ENCODE measurements at places on chromosomes 11 and 22.

DNA sequence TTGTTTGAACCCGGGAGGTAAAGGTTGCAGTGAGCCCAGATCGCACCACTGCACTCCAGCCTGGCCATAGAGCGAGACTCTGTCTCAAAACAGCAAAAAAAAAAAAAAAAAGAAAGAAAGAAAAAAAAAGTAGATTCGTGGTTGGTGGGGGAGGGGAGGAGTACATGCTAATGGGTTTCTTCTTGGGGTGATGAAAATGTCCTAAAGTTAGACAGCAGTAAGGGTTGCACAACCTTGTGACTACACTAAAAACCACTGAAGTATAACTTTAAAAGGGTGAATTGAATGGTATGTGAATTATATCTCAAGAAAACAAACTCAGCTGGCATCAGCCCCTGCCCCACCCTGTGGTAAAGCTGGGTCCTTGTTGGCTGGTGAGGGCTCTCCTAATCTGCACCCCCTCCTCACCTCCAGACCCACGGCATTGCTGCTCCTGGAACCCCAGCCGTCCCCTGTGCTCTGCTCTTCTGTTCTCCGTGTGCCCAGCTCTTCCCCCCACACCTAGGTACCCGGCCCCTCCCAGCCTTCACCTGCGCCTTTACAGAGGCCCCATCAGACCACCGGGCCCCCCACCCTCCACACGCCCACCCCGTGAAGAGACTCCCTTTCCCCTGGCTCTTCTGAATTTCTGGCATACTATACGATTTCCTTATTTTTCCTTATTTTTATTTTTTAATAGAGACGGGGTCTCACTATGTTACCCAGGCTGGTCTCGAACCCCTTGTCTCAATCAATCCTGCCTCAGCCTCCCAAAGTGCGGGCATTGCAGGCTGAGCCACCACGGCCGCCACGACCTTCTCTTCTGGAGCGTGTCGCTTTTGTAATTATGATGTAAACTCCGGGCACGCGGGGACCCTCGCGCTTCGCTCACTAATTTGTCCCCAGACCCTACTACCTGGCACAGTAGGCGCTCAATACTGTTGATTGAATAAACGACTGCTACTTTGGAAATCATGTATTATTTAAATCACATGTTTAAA, 924 bp upstream of the FADD start:
- peaks cover 40% of the 10 kb centered on the region for H3K4me1 ChIP-seq
- peaks cover 23% of the 10 kb centered on the region for H3K36me3 ChIP-seq
- ATAC-seq, result no peak
- peak overlapping the region; percentile 91 for H3K27ac ChIP-seq
- no peaks in the 10 kb centered on the region for H3K27me3 ChIP-seq

GRCh38 chr11:34926101-34926830, 9.8 kb downstream of the PDHX start:
- ATAC-seq, result no peak
- H3K4me3 ChIP-seq, result no peak overlapping the region
- H3K27ac ChIP-seq, result no peak overlapping the region
- H3K36me3 ChIP-seq, result peaks cover 6% of the 10 kb centered on the region
- H3K27me3 ChIP-seq, result no peaks in the 10 kb centered on the region

DNA sequence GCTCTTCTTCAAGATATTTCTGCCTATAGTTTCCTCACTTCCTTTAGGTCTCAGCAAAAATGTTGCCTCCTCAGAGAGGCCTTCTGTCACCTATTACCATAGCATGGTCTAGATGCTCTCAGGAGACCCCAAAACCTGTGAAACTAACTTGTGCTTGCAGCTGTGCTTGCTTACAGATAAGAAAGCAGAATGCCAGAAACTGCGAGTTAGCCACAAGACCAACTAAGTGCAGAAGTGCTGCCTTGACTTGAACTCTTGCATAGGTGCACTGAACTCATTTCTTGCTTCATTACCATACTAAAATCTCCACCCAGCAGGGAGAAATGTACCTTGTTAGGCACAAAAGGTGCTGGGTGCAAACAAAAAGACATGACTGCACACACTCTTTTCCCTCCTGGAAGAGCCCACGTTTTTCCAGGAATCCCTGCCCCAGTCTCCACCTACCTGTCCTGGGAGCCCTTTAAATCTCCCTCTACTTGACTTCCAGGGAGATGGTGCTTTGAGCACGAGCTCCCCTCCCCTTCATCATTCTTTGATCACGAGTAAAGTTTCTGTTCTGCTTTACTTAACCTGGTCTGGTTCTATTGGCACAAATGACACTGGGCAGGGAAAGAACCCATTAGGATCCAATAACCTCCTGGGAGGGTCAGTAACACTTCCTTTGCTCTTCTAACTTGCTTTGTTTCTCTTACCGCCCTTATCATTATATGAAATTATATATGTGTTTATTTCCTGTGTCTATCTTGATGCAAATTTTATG, 137.7 kb upstream of the DDI1 start:
- H3K4me3 ChIP-seq, result no peak overlapping the region
- H3K36me3 ChIP-seq, result no peaks in the 10 kb centered on the region
- peak; percentile 74 for ATAC-seq
- peak overlapping the region; percentile 2 for H3K27ac ChIP-seq
- peaks cover 29% of the 10 kb centered on the region for H3K4me1 ChIP-seq

DNA sequence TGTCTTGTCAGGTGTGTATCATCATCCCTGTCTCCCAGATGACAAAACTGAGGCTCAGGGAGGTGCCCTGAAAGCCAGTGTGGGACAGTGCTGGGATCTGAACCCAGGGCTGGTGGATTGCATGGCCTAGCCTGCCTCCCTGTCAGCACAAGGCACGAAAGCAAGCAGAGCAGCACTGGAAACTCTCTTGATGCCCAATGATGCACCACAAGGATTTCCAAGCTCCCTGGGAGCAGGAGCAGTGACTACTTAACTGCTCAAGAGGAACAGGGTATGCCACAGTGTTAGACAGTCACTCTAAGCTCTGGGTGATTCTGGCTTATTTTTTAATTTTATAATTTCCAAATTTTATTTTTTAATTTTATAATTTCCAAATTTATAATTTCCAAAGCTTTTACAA, 9.0 kb downstream of the ZC3H7B start:
- no peak for ATAC-seq
- H3K27me3 ChIP-seq, result no peaks in the 10 kb centered on the region
- H3K36me3 ChIP-seq, result peaks cover 32% of the 10 kb centered on the region
- no peak overlapping the region for H3K4me3 ChIP-seq
- no peak overlapping the region for H3K27ac ChIP-seq

- H3K4me1 ChIP-seq, result peaks cover 16% of the 10 kb centered on the region
- no peak overlapping the region for H3K27ac ChIP-seq
- no peak overlapping the region for H3K4me3 ChIP-seq
- H3K27me3 ChIP-seq, result peaks cover 27% of the 10 kb centered on the region
Measured at GRCh38 chr11:69512790-69513189, 31.3 kb downstream of the LINC01488 start.

DNA sequence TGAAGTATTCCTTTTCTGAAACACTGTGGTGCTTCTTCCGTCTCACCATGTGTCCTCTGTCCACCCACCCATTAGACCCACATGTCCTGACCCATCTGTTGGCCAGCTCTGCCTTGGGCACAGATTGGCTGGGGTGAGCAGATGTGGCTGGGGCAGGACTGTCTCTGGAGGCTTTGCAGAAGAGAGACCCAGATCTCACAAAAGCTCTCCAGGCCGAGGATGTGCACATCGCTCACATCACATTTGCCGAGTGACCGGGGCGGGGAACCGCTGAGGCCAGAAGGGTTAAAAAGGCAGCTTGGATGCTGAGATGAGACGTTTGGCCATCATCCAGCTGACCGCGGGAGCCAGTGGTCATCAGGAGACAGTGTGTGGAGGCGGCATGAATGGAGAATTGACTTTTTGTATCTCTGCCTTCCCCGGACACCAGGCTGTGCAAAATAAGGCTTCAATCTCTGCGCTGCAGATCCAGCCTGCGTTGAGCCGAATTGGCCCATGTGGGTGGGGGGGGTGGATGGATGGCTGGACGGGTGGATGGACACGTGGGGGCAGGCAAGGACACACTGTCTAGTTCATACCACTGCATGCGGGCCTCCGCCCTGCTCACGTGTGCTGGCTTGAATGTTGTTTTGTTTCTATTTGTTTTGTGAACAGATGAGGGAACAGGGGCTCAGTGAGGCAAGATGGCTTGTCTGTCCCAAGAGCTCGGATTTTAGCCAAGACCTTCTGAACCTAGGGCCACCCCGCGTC, 6.1 kb downstream of the IFITM10 start:
- H3K36me3 ChIP-seq, result no peaks in the 10 kb centered on the region
- no peak overlapping the region for H3K4me3 ChIP-seq
- H3K4me1 ChIP-seq, result peaks cover 6% of the 10 kb centered on the region
- H3K27ac ChIP-seq, result no peak overlapping the region
- no peak for ATAC-seq

GRCh38 chr11:120722524-120722923, 211.0 kb downstream of the GRIK4 start:
- H3K27me3 ChIP-seq, result peaks cover 20% of the 10 kb centered on the region
- no peak overlapping the region for H3K27ac ChIP-seq
- H3K4me3 ChIP-seq, result no peak overlapping the region
- ATAC-seq, result no peak
- H3K4me1 ChIP-seq, result no peaks in the 10 kb centered on the region

DNA sequence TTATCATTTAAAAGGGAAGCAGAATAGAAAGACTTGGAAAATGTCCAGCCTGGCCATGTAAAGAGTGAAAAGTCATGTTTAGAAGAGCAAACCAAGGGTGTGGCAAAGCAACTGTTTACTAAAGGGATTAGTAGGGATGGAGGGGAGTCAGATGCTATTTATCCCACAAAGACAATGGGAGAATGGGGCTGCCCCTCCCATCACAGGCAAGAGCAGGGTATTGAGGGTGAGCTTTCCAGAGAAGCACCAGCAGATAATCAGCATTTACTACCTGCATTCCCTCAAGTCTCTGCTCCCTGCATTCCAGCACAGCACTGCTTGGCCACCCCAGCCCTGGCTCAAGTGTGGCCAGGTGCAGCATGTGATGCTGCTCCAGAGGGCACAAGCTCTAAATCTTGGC, 18.5 kb upstream of the QSER1 start:
- no peaks in the 10 kb centered on the region for H3K36me3 ChIP-seq
- H3K4me1 ChIP-seq, result no peaks in the 10 kb centered on the region
- ATAC-seq, result peak; percentile 31
- no peak overlapping the region for H3K27ac ChIP-seq
- no peak overlapping the region for H3K4me3 ChIP-seq
- H3K27me3 ChIP-seq, result no peaks in the 10 kb centered on the region

GRCh38 chr11:71368966-71369365, 79.2 kb downstream of the DHCR7 start:
- H3K36me3 ChIP-seq, result no peaks in the 10 kb centered on the region

DNA sequence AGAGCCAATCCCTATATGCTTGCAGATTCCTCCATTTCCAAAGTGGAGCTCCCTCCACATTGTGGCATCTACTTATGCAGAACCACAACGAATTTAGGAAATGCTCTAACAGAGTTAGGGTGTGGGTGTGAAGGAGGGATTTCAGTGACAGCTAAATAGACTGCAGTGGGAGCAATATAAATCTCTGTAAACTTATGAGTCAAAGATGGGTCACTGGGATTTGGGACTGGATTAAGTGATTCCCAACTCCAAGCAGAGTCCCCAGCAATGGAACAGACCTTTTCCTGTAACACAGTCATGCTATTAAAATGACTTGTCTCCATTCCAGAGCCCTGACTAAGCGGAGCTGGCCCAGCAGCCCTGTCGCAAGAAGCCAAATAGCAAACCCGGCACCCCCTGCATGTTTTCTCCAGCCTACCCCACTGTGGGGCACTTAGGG, 36.6 kb downstream of the RPL27A start:
- H3K27ac ChIP-seq, result no peak overlapping the region
- no peak for ATAC-seq
- H3K27me3 ChIP-seq, result peaks cover 15% of the 10 kb centered on the region
- no peak overlapping the region for H3K4me3 ChIP-seq

DNA sequence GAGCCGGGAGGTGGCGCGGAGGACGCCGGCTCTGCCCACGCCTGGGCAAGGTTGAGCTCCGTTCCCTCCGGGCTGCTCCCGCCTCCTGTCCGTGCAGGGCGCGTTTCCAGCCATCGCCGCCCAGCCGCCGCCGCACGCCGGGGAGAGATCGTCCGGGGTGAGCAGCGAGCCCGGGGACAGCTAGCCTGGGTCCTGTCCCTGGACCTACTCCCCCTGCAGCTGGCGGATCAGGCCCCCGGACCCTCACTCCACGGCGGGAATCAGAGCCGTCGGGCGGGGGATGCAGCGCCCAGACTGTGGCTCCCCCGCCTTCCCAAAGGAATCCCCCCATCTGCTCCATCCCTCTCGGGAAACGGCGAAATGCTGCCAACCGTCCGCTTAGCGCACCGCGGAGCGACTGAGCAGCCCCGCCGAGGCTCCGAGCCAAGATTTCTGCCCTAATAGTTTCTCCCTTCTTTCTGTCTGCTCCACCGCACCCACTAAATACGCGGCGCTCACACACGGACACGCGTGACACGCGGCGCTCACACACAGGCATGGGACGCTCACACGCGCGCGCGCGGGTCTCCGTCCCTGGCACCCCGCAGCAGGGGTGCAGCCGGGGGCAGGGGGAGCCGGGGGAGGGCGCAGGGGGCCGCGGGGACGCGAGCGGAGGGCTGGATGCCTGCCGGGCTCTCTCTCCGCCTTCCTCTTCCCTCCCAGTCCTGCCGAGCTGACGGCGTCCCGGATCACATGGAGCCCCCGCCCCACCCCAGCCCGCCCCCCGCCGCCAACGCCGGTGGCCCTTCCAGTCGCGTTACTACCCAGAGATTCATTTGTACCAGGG, at the start of gene KCNJ5:
Gene KCNJ5, plus strand, starts transcription at position 814 of the 826 bp plus-strand sequence. CDS start 19,918 bp downstream, outside the sequence.
- peak within 1 kb of the TSS; percentile 52 for H3K4me3 ChIP-seq
- H3K27ac ChIP-seq, result no peak within 1 kb of the TSS
- H3K4me1 ChIP-seq, result peaks cover 33% of the 10 kb centered on the region
- ATAC-seq, result no peak

- peaks cover 82% of the 10 kb centered on the region for H3K27me3 ChIP-seq
- ATAC-seq, result peak; percentile 41
- H3K4me1 ChIP-seq, result peaks cover 19% of the 10 kb centered on the region
- peak overlapping the region; percentile 18 for H3K27ac ChIP-seq
- H3K4me3 ChIP-seq, result no peak overlapping the region
Measured at GRCh38 chr22:45648301-45649117, 23.1 kb upstream of the ATXN10 start.

GRCh38 chr11:24082241-24082640, 414.6 kb upstream of the LUZP2 start:
- no peak overlapping the region for H3K27ac ChIP-seq
- no peak overlapping the region for H3K4me3 ChIP-seq
- H3K36me3 ChIP-seq, result no peaks in the 10 kb centered on the region
- H3K4me1 ChIP-seq, result no peaks in the 10 kb centered on the region
- H3K27me3 ChIP-seq, result no peaks in the 10 kb centered on the region
- no peak for ATAC-seq

DNA sequence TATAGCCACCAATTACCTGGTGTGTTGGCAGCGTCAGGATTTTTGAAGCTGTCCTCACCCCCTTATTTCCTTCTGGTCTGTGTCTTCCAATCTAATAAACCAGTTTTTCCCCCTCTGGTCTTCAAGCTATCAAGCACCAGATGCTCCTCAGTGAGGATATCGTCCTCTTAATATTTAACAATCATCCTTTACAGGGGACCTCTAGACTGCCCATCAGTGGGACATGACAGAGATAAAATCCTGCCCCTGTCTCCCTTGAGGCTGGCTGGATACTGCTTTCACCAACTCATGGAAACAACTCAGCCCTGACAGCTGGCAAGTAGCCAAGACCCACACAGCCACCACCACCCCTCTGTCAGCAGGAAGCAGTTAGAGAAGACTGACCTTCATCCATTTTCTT, 421.0 kb upstream of the API5 start:
- no peak overlapping the region for H3K27ac ChIP-seq
- no peaks in the 10 kb centered on the region for H3K27me3 ChIP-seq
- no peak overlapping the region for H3K4me3 ChIP-seq
- no peak for ATAC-seq
- H3K36me3 ChIP-seq, result no peaks in the 10 kb centered on the region

GRCh38 chr11:104609311-104610085, 288.8 kb downstream of the CASP12 start:
- H3K36me3 ChIP-seq, result no peaks in the 10 kb centered on the region
- ATAC-seq, result peak; percentile 86
- no peaks in the 10 kb centered on the region for H3K4me1 ChIP-seq
